GM06990 (cell line): ENCODE measurements at places on chromosomes 6 and 20.

GRCh38 chr6:120774275-120774674 lies 560.0 kb downstream of the TBC1D32 start:
- no peak for DNase-seq

DNA sequence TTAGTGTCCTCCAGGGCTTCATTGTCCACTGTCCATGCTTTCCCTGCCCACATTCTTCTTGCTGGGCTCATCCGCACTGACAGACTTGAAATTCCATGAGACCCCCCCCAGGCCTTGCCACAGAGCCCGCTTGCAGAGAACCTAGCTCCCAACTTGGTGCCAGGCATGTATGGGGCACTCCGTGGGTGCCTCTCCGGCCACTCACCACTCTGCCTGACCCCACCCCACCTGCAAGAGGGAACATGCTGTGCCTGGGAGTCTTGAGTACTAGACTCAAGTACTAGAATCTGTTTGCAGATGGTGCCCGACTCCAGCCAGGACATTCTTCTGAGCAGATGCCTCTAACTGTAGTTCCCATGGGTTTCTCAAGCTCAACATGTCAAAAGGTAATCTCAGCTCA lies 47.9 kb downstream of the TRERF1 start:
- DNase-seq = no peak

DNA sequence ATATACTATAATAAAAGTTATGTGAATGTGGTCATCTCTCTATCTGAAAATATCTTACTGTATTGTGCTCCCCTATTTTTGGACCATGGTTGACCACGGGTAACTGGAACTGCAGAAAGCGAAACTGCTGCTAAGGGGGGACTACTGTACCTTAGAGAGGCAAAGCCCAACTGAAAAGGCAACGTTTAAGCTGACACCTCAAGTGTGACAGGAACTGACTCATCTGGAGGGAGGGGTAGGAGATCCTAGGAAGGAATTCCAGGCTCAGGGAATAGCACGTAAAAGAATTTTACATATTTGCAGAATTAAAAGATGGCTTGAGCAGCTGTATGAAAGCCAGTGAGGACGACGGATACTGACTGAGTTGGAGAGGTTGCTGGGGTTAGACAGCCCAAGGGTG lies 34.8 kb downstream of the ELOVL2 start:
- DNase-seq = no peak

- DNase-seq = no peak
Measured at GRCh38 chr20:16005021-16005914, 568.0 kb downstream of the KIF16B start.
